ENCODE measurements at places on chromosomes 4 and X.
A peak's percentile ranks its signal among the peaks of the same experiment; 100 is the strongest.

GRCh38 chr4:107736924-107737448, 17.0 kb upstream of the PAPSS1 start:
- H3K27ac ChIP-seq, result no peak overlapping the region
- no peak overlapping the region for H3K4me3 ChIP-seq
- DNase-seq, result peak; percentile 17
- H3K27me3 ChIP-seq, result no peaks in the 10 kb centered on the region
- H3K36me3 ChIP-seq, result no peaks in the 10 kb centered on the region

- peak overlapping the region; percentile 31 for H3K4me3 ChIP-seq
- DNase-seq, result peak; percentile 20
- H3K27me3 ChIP-seq, result no peaks in the 10 kb centered on the region
- peak overlapping the region; percentile 53 for H3K27ac ChIP-seq
- H3K36me3 ChIP-seq, result peaks cover 6% of the 10 kb centered on the region
- peaks cover 12% of the 10 kb centered on the region for H3K4me1 ChIP-seq
These were observed 186.9 kb downstream of the LRBA start for GRCh38 chr4:150828159-150828558.

DNA sequence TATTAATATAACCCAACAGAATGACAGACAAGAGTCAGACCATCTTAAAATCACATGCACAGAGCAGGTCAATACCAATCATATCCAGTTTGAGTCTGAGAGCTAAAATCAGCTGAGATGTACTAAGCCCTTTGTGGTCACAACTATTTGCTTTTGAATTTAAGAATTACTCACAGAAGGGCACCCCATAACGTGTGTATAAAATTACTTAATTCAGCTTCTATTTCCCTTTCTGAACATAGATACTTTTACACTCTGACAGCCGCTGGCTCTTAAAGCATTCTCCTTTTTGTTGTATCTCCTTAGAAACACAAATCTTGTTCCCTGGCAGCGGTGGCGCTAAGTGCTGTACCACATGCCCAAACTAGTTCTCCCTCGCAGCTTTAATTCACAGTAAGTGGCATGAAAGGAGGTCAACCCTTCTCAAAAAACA, 14.8 kb upstream of the PPARGC1A start:
- no peaks in the 10 kb centered on the region for H3K4me1 ChIP-seq

- H3K27me3 ChIP-seq, result no peaks in the 10 kb centered on the region
- no peak overlapping the region for H3K4me3 ChIP-seq
- no peaks in the 10 kb centered on the region for H3K36me3 ChIP-seq
These were observed 517.7 kb upstream of the GALNT7 start for GRCh38 chr4:172650758-172651530.

DNA sequence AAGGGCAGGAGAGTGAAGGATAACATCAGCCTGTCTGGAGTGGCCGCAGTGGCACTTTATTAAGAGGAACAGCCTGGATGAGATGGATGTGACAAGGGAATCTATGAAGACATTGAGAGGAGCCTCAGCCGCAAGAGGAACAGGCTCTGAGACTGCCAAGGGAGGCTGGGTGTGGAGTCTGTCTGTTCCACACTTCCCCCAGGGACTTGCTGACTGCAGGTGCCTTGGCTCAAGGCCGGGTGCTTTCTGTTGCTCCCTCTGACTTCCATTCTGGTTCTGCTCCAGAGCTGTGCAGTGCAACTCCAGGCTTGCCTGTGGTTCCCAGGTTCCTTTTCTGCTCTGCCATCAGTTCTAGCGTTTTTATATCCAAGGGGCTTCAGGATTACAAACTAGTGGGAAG, 54.6 kb downstream of the FRMPD3 start:
- H3K27ac ChIP-seq, result no peak overlapping the region
- peaks cover 39% of the 10 kb centered on the region for H3K27me3 ChIP-seq
- H3K36me3 ChIP-seq, result no peaks in the 10 kb centered on the region
- peaks cover 7% of the 10 kb centered on the region for H3K4me1 ChIP-seq
- H3K4me3 ChIP-seq, result no peak overlapping the region
